ENCODE measurements at places on chromosomes 5 and 9.

DNA sequence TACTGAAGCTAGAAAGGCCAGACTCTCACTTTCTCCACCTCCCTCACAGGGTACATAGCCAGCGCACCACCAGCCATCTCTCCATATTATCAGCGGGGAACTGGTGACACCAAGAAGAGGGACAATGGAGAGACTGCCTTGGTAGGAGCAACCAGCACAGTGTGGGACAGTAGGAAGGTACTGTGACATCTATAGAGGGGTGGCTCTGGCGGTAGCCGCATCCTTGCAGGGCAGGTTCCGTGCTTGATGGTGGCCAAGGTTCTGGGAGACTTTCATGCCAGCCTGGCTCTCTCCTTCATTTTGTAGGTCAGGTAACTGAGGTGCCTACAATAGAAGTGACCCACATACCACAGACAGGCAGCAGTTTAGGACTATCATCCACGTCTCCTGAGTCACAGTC is 65.5 kb upstream of the SMIM23 start:
- DNase-seq = no peak

GRCh38 chr5:30194595-30194994 is 998.9 kb upstream of the CDH6 start:
- DNase-seq = no peak

DNA sequence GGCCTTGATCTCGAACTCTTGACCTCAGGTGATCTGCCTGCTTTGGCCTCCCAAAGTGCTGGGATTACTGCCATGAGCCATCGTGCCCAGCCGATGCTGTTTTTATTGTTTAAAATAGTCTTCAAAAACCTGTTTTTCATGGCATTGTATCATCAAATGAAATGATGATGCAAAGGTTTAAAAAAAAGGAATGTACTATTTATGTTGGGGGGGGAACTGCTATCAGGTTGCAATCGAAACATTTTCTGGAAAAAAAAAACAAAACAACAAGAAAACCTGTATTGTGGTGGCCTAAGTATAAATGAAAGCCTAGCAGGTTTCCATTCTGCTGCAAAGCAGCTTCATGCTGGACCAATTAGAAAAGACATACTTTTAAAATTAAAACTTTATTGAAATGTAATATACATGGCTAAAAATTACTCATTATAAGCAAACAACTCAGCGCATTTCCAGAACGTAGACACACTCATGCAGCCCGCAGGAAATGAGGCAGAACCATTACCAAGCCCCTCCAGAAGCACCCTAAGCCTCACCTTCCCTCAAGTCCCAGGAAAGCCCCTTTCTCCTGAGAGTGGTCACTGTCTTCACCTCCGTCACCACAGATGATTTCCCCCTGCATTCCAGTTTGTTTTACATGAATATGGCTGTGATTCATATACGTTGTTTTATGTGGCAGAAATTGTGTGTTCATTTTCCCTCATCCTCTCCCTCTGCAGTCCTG is 19.0 kb downstream of the GPR107 start:
- no peak for DNase-seq

DNA sequence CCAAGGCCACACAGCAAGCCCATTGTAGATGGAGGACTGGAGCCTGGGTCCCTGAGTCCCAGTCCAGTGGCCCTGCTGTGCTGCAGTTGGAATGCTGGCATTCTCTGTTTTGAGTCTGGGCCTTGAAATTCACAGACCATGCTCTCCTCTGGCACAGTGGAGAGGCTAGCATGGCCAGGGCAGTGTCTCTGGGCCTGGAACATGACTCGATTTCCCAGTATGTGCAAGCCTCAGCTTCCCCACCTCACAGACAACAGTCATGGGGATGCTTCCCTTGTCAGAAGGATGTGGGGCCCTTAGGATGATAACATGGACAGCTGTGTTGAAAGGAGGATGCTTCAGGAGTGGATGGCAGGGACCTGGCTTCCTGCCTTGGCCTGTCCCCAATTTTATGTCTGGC is 91.2 kb downstream of the AMBP start:
- DNase-seq = no peak

GRCh38 chr9:126684345-126684744 is 70.6 kb downstream of the LMX1B start:
- DNase-seq = no peak

- DNase-seq = no peak
Measured at GRCh38 chr9:6759185-6759977, 1.6 kb downstream of the KDM4C start.

DNA sequence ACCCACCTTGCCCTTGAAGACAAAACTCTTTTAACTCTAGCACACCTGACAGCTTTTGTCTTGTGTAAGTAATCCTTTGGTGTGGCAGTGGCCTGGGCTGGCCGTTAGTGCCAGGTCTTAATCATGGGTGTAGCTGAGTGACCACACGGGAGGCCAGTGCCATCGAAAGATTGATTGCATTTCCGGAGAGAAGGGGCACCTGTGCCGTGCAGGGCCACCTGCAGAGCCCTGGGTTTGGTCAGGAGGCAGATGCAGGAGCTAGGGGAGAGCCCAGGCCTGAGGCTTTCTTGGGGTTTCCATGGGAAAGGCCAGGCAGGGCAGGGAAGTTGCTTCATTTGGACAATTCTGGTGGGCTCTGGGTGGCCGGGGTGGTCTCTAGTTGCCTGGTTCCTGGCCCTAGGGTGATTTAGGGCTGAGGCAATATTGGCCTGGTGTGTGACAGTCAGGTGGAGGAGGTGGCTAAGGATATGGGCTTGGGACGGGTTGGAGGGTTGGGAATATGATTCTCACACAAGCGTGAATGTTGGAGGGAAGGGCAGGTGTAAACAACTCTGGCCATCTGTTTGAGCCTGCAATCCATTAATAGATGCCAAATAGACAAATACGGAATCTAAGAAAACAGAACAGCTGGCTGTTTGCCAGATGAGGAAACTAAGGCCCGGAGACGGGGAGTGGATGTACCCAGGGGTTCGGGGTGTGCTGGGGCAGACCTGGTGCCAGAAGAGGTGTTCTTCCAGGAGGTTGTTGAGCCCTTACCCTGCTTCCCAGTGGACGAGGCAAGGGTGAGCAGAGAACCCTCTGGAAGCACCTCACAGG is 4.6 kb downstream of the DBH start:
- no peak for DNase-seq

Data from stimulated activated CD8-positive, alpha-beta memory T cell treated with anti-CD3 and anti-CD28 coated beads, Interleukin-4, amount 100 ng/mL, for 1 hour (primary cell).